ENCODE measurements at places on chromosomes 16 and 17.

DNA sequence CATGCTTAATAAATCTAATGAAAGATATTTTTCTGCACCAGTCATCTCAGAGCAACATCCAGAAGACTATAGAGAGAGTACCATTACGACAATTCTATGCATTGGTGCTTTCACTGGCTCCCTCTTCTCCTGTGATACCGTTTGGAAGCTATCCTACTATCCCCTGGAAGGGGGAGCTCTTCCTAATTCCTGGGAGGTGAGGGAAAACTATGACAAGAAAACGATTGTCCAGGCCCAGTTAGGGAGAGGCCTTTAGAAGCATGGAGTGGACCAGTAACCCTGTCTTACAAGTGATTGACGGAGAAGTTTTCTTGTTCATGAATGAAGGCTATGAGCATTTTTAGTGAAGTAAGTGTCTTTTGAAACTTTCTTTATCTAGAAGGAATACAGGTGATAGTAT, 150.2 kb downstream of the TANC2 start:
- no peak for DNase-seq

GRCh38 chr16:85354686-85355514, 242.6 kb upstream of the CIBAR2 start:
- DNase-seq, result peak; percentile 74

DNA sequence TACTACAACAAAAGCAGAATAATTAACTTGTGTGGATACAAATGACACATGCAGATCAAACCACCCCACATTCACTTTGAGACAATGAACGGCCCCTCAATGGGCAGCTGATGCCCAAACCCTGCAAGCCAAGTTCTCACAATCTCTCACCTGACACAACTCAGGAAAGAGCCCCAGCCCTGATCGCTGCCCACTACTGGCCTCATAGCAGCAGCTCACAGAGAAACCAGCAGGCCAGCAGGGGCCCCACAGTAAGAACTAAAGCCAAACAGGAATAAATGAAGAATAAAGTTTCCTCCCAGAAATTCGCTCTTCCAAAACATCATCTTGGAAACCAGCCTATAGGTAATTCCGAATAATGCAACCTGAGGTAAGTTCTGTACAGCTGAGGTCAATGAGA, 7.7 kb downstream of the AKTIP start:
- no peak for DNase-seq

DNA sequence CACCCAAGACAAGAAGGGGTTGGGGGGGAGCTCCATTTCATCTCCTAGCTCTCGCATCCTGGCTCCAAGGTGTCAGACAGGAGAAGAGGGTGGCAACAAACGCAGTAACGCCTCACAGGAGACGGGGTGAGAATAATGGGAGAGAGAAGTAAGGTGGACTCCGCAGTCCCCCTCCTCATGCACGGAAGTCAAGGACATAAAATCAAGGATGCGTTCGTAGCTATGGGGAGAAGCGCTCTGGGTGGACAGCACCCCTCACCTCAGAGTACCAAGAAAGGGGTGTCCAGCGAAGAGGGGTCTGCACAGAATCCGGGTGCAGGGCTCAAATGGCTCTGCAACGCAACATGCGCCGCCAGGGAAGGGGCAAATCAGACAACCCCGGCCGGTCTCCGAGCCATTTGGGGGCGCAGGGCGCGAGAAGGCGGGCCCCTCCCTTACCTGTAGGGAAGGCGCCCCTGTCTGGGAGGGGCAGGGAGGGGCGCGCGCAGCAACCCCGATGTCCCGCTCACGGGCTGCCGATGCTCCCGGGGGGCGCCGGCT, 555 bp downstream of the HDAC5 start:
- no peak for DNase-seq

DNA sequence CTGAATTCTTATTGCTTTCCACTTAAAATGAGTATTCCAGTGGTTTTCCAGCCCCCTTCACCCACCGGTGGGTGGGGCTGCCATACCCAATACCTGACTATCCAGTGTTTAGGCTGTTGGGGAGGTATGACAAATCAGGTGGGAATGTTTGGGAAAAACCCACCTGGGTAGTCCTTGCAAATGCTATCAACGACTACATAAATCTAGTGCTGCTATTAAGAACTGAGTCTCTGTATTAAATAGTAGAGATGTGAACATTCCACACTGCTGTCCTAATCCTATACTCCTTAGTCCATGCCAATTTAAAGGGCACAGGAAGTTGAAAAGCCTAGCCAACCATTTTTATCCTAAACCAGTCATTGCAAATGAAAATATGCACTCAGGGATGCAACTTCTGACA, 126.6 kb downstream of the AXIN2 start:
- no peak for DNase-seq

DNA sequence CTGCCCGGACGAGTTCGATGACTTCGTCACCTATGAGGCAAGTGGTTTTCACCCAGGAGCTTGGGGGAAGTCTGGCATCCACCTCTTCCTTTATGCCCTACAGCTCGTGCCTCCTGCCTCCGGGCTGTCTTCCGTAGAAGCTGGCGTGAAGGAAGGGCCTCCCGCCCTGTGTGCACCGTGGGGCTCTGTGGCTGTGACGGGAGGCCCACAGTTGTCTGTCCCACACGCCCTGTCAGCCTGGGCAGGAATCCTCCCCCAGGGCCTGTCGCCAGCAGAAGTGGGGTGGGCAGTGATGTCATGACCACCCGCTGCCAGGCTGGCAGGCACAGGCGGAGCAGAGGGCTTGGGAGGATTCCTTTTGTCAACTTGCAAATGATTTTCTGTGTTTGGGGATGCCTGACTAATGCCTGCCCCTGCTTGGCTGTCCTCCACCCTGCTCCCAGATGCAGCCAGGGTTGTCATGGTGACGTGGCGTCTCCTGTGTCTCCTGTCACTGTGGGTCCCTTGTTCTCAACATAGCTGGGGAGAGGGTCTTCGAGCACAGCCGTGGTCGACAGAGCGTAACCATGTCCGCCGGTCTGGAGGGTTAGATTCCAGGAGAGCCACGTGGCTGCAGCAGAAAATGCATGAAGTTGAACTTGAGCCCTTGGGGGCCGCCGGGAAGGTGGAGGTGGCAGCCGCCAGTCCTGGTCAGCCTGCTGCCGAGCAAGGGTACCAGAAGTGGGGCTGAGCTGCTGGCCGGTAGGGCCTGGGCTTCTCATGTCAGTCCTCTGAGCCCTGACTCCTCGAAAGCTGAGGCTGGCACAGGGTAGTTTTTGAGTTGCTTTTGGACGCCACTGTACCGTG, 46.1 kb downstream of the RAB11FIP3 start:
- DNase-seq, result no peak

DNA sequence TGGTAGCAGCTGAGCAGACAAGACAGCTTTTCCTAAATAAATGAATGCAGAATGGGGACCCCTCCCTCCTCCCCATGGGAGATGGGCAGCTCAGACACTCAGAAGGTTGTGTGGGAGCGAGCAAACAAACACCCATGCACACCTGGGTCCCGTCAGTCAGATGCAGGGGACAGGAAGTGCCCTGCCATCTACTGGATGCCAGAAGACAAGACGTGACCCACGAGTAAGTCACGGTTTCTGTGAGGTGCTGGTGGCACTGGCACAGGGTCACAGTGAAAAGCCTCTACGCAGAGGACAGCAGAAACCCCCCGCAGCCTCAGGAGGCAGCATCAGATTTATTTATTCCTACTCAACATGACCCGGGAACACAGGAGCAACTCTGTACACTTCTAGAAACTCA, 8.4 kb downstream of the HBQ1 start:
- DNase-seq, result no peak

DNA sequence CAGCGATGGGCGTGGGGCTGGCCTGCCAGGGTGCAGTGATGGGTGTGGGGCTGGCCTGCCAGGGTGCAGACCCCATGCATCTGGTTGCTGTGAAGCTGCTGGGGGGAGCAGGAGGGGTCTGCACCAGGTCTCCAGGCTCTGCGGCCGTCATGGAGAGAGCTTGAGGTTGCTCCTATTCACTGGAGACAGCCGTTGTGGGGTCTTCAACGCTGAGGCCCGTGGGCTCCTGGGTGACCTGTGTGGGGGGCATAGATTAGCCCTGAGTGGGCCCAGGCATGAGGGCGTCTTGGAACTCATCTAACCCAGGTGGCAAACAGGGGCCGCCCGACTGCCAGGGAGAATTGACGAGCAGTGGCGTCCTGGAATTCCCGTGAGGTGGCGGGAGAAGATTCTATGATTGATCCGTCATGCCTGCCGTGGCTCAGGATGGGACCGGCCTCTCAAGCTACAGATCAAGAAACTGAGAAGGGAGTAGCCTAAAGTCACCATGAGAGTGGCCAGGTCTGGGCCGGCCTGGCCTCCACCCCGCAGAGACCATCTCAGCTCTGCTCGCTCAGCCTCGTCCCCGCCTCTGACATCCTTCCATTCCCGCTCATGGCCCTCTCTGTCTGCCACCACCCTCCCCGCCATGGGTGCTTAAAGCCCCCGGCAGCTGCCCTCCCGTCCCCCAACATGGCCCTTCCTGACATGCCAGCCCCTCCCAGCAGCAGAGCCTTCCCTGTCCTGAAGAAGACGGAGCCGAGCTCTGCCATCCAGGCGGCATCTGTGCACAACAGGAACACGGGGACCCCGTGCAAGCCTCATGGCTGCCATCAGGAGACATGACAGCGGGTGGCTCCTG, 50.7 kb upstream of the ACSF3 start:
- DNase-seq, result no peak

GRCh38 chr16:25493136-25493811, 198.5 kb upstream of the HS3ST4 start:
- DNase-seq, result no peak

- DNase-seq, result peak; percentile 72
Measured at GRCh38 chr17:58956997-58957724, 149.5 kb downstream of the TRIM37 start.

DNA sequence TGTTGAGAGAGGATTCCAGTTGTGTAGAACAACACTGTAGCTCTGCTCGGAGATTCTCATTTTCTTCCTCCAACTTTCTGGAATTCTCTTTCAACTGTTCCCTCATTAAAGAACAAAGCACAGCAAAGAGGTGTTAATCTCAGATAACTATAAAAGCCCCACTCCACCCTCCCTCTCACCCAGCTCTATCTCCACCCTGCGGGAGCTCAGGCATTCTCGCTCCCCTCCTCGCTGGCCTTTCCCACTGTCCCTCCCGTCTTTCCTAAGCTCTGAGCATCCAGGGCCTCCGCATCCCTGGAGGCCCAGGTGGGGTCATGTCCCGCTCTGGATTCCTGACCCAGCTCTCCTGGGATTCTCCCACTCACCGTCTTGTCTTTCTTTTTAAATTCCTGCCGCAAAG, 35.1 kb downstream of the DHX38 start:
- DNase-seq, result no peak

Data from choroid plexus epithelial cell (primary cell).